Esophagus squamous epithelium (tissue), 5 donors: ENCODE measurements at places on chromosomes 3 and 15.

- no peak for DNase-seq
Measured at GRCh38 chr3:127844326-127844942, 22.1 kb upstream of the MGLL start.

DNA sequence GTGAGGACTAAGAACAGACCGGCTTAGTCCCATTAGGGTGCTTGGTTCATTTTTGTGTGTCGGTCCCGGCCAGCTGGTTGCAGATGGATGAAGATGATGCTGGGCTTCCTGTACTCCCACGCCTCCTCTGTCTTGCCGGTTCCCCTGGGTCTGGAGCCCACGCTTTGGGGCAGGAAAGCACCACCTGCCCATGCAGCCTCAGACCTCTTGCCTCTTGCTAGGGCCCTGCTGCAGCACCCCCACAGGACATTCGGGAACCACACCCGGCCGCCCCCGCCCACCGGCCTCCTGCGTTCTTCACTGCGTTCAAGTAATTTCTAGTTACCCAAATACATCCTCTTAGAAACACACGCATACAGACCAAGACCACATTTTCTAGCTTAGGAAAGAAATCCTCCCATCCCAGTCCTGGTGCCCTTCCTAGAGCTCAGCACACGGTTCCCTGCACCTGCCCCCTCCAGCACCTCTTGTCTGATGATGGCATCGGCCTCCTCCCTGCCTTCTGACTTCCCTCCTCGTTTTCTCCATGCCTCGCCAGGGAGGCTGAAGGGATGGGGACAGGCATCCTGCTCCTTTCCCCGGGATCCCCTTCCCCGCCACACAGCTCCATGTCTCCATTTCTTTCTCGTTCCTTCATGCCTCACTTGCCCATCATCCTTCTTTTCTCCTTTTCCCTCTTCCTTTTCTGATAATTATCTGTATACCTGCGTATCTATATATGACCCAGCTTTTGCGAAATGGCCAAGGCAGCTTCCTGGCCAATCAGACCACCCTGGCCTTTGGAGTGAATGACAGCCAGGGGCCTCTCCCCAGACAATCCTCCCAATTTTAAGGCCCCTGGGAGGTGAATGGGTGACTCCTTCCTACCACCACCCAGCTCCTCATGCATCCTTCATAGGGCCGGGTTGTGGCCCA is 30.9 kb downstream of the FAM3D start:
- no peak for DNase-seq

GRCh38 chr15:89099968-89100367 is 11.7 kb downstream of the ABHD2 start:
- DNase-seq = no peak

- no peak for DNase-seq
Measured at GRCh38 chr15:80568876-80569605, 126.1 kb upstream of the ABHD17C start.
